ENCODE measurements at places on chromosomes 13 and 19.
A peak's percentile ranks its signal among the peaks of the same experiment; 100 is the strongest.

GRCh38 chr13:46751811-46752635 is 44.9 kb downstream of the ESD start:
- DNase-seq, result peak; percentile 52

DNA sequence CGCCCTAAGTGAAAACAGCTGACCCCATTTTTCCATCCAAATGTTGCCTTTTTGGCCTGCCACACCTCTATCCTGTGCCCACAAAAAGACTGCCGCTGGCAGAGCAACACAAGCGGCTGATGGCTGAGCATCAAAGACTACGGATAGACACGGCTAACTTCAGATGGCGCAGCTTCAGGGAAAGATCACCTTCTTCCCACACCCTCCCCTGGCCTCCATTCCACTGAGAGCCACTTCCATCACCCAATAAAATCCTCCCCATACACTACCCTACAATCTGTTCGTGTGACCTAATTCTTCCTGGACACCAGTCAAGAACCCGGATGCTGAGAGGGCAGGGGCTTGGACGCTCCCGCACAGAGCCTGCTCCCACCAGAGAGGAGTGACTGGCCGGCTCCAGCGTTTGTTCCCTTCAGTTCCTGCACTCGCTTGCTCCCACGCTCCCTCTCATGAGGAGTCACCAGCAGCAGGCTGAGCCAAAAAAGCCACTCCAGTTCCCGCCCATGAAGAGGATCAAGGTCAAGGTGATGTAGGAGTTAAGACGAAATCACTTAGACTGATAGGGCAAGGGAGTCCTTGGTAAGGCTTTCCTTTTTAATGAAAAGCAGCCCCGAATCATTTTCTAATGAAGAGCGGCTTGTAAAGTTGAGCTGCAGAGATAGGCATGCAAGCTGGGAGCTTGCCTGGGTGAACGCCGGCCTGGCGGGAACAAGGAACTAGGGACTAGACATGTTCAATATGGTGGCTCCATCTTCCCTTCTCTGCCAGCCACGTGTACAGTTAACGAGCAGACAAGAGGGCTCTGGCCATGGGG is 35.7 kb downstream of the TSKS start:
- no peak for DNase-seq

- DNase-seq, result no peak
Measured at GRCh38 chr13:40613914-40614313, 52.5 kb downstream of the FOXO1 start.

- no peak for DNase-seq
Measured at GRCh38 chr19:48671446-48671995, 1.3 kb downstream of the NTN5 start.

GRCh38 chr19:14525729-14526128 is 3.7 kb upstream of the TECR start:
- DNase-seq, result no peak

DNA sequence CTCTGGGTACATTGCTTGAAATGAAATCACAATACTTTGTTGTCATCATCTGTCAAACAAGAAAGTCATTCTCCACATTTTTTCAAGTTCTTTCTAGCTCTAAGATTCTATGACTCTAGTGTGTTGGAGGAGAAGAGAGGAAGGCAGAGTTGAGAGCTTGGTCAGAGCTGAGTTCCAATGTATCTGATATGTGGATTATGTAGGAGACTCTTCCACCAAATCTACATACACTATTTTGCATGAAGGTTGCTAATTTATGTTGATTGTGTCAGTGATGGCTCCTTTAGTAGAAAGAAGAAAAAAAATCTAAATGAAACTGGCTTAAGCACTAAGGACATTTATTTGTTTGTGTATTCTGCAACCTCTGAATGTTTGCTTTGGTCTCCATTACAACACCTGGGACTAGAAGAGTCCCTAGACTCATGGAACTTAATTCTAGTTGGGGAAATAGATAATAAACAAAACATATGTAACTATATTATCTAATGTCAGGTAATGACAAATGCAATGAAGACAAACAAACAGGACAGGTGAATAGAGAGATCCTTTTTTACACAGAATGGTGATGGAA is 691.9 kb downstream of the UQCRFS1 start:
- no peak for DNase-seq

- DNase-seq, result no peak
Measured at GRCh38 chr13:93745884-93746283, 519.3 kb downstream of the GPC6 start.

DNA sequence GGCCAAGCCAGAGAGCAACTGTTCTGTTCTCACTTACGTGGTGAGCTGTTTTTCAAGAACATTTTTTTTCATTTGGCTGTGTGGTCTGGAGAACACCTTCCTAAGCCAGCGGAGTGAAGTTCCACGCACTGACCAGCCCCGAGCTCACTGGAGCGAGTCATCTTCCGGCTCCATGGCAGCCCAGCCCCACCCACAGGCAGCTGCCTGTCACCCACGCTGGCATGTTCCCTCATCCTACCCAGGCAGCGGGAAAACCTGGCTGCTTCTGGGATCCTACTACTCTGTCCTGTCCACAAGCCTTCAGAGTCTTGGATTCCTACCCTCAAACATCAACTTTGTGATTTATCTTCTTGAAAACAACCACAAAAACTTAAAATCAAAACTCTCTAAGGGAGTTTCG is 76.2 kb downstream of the GGACT start:
- no peak for DNase-seq

DNA sequence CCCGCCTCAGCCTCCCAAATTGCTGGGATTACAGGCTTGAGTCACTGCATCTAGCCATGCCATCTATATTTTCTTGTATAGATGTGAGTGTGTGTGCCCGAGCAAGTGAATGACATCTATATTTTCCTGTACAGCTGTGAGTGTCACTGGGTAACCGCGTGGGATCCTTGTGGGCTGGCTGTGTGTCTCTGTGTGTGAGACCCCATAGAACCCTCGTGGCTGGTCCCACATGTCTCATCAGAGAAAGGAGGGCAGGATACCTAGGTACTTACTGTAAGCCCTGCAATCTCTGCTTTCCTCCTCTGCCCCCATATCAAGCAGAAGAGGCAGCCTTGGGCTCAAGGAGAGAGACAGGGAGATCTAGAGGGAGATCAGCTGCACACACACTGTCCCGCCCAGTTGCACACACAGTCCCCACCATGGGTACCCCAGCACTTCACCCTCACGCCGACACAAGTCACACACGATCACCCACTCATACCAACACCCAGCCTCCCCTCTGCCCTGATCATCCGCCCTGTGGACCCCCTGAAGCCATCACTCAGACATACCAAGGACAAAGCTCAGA is 655 bp downstream of the DENND1C start:
- no peak for DNase-seq

DNA sequence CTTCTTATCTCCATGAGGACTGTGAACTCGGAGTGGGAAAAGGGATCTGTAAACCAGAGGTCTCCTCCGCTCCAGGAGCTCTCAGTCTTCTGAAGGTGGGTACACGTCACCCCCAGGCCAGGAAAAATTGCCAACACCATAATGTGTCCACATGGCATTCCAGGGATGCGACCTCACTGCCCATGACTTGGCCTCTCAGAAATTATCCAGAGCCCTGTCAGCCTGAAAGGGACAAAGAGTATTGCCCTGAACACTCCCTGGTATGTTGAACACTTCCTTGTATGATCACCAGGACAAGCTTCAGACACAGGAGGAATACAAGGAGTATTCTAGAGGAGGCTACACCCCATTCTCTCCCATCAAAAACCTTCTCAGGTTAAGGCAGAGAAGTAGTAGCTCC is 81.0 kb upstream of the SLC7A1 start:
- DNase-seq, result peak; percentile 4

DNA sequence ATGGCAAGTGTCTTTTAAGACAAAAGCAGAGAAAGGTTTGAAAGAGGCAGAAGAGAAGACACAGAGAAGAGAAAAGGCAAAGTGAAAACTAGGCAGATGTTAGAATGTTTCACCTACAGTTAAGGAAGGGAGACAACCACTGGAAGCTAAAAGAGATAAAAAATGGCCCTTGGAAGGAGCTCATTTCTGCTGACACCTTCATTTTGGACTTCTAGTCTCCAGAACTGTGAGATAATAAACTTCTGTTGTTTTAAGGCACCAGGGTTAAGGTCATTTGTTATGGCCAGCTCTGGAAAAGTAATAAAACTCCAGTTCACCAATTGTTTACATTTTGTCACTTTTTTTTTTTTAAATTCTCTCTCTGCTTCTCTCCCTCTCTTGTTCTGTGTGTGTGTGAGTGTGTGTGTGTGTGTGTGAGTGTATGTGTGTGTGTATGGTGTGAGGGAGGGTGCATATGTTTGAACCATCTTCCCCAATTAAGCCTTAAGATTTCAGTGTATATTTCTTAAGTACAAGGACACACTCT is 374.6 kb downstream of the DACH1 start:
- no peak for DNase-seq

DNA sequence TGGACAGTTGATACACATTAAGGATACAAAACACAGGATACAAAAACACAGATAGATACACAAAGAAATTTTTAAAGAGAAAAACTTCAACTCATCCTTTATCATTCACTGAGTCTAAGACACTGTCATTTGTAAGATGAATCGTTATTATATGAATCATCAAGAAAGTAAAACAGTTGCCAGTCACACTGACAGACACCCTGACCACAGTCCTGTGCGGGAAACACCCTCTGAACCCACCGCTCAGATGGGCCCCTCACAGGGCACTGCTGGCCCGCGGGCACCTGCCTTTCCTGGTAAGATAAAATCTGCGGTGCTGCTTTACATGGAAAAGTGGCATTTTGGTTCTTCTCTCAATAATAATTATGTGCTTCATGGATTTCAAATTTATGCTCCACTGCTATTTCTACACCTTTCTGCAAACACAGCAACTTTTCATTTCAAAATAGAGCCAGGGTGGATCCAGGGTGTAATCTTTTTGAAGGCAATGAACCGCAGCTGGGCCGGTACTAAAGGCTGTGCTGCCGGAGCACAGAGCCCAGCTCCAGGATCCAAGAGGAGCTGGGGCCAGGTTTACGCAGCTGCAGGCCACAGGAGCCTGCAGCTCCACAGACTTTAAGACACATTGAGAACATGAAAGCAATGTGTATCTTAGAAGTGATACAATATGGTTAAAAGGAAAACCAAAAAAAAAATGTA is 76.8 kb downstream of the TUBGCP3 start:
- no peak for DNase-seq

- DNase-seq, result no peak
Measured at GRCh38 chr13:113630804-113631203, 27.2 kb downstream of the ATP4B start.

DNA sequence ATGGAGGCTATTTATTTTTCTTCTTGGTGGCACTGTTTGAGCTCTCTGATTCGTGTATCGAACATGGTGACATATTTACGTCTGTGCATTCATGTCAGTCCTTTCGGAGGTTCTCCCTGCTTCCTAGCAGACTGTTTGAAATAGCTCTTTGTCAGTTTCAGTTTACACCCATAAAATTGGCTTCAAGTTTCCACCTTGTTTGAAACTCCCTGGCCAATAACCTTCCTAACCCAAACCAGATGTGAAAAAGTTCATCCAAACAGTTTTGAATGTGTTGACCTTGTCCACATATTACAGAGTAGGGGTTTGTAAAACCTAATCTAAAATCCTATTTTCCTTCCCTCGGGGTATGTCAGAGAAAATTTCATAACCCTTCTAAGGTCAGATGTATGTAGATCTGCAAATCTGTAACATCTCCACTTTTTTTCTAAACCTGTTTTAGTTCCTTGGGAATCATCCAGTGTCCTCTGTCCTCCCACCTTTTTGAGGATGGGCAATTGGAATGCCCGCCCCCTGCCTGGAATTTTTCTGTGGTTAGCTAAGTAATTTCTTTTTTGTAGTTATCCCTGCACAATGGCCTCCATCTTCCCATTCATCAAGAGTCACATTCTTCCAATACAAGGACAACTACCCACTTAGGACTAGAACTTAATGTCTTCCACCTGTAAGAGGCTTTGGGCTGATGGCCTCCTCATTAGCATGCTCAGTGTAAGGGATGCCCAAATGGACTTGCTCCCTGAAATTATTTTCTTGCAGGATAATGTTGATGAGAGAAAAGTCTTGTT is 499.8 kb downstream of the GPC6 start:
- DNase-seq, result no peak

DNA sequence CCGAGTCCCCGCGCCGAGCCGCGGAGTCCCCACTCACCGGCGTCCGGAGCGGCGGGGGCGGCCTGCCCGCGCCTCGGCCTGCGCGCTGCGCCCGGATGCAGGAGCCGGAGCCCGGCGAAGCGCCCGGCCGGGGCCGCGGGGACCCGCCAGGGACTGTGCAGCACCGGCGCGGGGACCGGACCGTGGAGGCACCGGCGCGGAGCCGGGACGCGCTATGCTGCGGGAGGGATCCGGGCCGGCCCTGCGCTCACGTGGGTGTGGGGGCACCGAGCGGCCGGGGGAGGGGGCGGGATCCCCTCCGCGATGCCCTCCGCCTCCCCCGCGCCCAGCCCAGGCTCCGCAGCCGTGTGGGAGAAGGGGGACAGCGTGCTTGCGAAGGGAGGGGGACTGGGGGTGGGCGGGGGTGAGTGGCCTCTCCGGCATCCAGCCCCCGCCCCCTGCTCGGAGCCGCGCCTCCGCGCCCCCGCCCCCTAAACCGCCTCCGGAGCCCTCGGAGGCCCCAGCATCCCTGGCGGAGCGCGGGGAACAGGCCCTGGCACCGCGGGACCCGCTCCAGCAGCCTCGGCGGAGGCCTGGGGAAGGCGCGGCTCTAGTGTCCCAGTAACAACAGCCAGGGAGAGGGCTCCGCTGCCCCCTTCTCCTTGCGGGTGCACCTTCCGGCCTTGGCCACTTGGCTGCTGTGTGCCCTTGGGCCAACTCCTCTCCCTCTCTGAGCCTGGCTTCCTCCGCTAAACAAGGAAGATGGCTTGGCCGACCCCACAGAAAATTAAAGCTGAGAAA is at the start of gene SLC1A6:
TSS of gene SLC1A6 (minus strand) at position 389 of the 780 bp plus-strand sequence. CDS start 6,954 bp downstream, outside the sequence.
- no peak for DNase-seq

- DNase-seq, result no peak
Measured at GRCh38 chr19:17484520-17485185, 14.3 kb downstream of the SLC27A1 start.

- no peak for DNase-seq
Measured at GRCh38 chr13:73366241-73366640, 307.4 kb downstream of the KLF5 start.

- no peak for DNase-seq
Measured at GRCh38 chr13:92991692-92992091, 234.9 kb upstream of the GPC6 start.

- peak; percentile 41 for DNase-seq
Measured at GRCh38 chr19:41785653-41786052, 10.7 kb upstream of the CEACAM3 start.

DNA sequence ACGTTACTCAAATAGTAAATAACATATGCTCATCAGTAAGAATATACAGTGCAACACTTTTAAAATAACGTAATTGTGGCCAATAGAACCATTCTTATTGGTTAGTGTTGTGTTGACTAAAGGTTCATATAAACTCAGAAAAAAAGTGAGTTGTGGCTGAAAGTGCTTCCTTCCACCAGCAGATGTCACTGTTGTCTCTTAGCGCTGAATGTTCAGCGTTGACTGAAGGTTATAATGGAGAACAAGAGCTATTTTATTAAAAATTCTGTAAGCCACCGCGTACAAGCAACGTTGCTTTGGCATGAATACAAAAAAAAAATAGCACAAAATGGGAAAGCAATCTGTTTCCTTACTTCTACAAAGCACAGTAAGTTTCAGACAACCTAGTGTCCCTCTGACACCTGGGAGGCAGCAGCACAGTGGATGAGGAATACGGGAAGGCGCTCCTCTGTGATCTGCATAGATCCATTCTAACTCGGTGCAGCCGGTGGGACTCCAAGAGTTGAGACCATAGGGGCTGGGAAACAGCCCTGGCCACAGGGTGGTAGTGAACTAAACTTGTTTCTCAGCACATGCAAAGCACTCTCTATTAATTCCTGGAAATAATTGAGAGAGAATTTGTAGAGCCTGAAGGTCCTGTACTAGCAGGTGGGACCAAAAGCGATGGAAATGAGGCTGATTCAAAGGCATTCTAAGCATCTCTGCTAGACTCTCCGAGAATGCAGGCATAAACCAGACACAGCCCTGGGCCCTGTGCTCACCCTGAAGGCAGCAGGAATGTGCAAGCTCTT is 23.9 kb upstream of the OXGR1 start:
- DNase-seq, result peak; percentile 37

Measured in astrocyte of the cerebellum (primary cell).